ENCODE measurements at places on chromosomes 6 and 20.

- DNase-seq: no peak
Measured at GRCh38 chr20:47309806-47310426, 46.6 kb downstream of the ZMYND8 start.

- no peak for DNase-seq
Measured at GRCh38 chr6:167276772-167277533, 14.2 kb upstream of the UNC93A start.

- DNase-seq: no peak
Measured at GRCh38 chr20:45014671-45015415, 48.5 kb downstream of the STK4 start.

GRCh38 chr6:105211831-105212230 is 32.0 kb upstream of the POPDC3 start:
- no peak for DNase-seq

DNA sequence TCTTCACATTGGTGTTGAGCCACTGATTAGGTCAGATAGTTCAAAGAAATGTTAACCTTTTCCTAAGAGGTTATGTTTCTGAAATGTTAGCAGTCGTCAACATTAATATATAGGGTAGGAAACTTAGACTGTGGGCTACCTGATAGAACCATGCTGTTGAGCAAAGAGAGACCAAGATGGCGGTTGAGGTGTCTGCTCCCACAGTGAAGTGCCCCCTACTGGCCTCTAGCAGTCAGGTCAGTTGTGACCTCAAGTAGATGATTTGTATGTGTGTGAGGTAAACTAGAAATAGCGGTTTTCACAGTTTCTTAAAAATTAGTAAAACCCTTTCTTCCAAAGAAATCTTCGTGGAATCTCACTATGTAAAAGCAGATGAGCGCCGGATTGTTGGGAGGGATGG is 40.3 kb downstream of the MTHFD1L start:
- no peak for DNase-seq

GRCh38 chr20:56592211-56592610 is 36.9 kb upstream of the TFAP2C start:
- no peak for DNase-seq

DNA sequence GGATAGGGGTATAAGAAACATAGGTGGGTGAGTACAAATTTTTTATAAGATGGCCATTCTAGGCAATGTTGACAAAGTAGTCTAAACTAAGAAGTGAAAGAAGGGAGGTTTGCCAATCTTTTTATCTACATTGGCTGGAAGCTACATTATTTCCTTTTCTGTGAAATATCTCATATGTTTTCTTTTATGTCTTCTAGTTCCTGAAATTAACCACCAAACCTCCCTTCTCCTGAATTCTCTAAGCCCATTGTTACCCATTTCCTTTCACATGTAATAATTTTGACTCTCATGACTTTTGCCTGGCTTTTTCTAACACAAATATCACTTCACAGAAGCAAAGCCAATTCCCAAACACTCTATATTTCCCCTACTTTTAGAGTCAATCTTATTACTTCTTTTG is 496.2 kb upstream of the JAG1 start:
- no peak for DNase-seq

- DNase-seq: peak; percentile 15
Measured at GRCh38 chr6:43355862-43356590, 13.4 kb downstream of the ZNF318 start.

DNA sequence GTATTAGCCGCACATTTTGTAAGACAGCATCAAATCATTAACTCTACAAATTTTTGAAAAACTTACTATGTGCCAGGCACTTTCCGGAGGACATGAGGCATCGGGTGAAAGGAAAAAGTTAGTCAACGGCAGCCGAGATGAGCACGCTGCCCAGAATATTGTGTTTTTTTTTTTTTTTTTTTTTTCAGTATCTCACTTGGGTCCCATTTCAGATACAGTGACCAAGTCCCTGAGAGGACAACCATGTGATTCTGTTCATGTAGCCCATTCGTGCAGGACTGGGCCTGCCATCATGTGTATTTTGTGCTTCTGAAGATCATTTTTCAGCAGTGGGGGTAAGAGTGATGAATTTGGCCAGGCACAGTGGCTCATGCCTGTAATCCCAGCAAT is 1.3 kb downstream of the SLA2 start:
- DNase-seq: no peak

DNA sequence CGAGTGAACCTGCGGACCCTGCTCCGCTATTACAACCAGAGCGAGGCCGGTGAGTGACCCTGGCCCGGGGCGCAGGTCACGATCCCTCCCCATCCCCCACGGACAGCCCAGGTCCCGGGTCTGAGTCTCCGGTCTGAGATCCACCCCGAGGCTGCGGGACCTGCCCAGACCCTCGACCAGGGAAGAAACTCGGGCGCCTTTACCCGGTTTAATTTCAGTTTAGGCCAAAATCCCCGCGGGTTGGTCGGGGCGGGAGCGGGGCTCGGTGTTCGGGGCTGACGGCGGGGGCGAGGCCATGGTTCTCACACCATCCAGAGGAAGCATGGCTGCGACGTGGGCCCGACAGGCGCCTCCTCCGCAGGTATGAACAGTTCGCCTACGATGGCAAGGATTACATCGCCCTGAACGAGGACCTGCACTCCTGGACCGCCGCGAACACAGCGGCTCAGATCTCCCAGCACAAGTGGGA is 46.9 kb upstream of the TRIM26 start:
- DNase-seq: peak; percentile 13

- no peak for DNase-seq
Measured at GRCh38 chr6:167973148-167973885, 24.2 kb upstream of the KIF25 start.

DNA sequence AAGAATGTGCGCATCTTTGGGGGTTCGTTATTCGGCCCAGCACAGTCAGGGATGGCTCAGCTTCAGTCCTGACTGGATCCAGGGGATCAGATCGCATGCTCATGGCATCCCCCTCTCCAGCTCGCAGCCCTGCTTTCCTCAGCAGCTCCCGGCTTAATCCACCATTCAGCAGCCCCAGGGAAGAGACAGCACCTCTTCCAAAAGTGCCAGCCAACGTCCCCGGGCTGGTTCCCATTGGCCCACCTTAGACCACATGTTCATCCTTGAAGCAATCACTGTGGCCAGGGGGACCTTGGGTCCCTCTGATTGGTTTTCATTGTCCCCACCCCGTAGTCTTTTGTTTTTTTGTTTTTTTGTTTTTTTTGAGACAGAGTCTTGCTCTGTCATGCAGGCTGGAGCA is 188.7 kb downstream of the ZMYND8 start:
- DNase-seq: no peak

DNA sequence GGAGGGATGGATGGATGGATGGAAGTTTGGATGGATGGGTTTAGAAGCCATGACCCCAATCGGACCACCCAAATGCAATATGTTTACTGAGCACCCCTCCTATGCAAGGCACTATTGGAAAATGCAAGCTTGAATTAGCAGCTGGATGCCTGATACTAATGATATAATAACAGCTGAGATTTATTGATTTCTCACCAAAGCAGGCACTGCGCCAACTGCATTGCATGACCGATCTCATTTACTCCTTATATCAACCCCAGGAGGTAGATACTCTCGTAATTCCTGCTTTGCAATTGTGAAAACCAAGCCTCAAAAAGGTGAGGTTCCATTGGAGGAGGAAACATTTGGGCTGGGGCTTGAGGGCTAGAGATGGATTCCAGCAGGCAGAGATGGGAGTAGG is 89.7 kb downstream of the KCNB1 start:
- no peak for DNase-seq

GRCh38 chr20:4281258-4282055 is 266.1 kb upstream of the RNF24 start:
- no peak for DNase-seq

DNA sequence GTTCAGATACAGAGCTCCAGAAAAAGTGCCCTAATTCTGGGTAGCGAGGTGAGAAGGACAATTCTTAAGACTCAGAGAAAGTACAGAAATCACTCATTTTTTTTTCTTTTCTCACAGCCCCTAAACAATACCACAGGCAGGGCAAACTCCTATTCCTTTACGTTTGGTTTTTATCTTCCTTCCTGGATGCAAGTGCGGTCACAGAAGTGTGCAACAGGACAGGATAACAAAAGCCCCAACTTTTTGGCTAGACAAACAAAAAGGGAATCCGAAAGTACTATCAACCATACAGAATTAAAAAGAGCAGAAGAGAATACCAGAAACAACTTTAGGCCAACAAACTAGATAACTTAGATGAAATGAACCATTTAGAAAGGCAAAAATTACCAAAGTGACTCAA is 18.4 kb upstream of the BEND6 start:
- no peak for DNase-seq

GRCh38 chr6:102660303-102660702 is 1266.8 kb downstream of the GRIK2 start:
- DNase-seq: no peak

DNA sequence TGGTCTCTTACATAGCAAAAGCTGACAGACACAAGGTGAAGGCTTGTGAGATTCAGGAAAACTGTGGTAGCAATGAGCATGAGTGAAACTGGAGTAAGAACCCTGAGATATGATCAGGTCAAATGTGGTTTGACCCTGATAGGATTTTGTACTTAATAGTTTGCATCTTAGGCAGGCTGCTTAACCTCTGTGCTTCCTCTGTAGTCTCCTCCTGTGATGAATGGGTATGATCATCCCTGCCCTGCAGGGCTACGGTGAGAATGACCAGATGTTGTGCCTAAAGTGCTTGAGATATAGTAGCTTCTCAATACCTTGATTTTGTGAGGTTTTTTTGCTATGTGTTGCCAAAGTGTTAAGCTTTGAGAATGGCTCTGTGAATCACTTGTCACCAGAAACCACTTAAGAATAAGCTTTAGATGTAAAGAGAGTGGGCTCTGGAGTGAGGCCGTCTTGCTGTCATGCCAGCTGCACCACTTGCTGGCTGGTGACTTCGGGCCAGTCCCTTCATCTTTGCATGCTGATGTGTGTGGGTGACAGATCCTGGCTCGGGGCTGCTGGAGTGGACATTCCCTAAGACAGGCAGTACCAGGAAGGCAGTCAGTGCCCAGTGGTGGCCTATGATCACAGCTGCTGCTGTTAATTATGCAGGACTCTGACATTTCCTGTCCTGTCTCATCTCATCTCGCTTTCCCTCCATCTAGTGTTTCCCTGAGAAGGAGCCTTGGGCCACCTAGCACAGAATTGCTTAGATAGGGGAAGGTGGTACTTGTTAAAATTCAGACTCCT is 254.7 kb downstream of the NFATC2 start:
- DNase-seq: no peak

DNA sequence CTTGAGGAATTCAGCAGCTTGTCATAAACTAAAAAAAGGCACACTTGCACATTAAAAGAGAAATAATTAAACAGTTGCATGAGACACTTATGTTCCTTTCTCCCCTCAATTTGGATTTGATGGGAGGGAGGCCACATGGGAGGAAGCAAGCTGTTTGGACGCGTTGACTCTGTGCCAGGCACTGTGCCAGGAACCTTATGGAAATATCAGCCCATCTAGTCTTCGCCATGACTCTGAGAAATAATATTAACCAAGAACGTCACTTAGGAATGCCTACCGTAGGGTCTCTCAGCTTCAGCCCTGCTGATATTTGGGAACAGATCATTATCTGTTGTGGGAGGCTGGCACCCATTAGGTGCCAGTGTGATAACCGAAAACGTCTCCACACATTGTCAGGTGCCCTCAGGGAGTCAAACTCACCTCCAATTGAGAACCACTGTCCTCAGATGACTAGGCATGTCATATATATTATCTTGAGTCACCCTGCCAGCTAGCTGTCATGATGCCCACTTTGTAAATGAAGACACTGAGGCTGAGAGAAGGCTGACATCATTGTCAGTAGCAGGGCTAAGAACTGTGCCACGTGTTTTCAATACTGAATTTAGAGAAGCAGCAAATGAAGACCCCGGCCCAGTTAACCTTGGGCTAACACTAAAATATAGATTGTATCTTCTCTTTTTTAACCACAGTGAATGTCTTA is 36.1 kb downstream of the EYA2 start:
- DNase-seq: no peak

DNA sequence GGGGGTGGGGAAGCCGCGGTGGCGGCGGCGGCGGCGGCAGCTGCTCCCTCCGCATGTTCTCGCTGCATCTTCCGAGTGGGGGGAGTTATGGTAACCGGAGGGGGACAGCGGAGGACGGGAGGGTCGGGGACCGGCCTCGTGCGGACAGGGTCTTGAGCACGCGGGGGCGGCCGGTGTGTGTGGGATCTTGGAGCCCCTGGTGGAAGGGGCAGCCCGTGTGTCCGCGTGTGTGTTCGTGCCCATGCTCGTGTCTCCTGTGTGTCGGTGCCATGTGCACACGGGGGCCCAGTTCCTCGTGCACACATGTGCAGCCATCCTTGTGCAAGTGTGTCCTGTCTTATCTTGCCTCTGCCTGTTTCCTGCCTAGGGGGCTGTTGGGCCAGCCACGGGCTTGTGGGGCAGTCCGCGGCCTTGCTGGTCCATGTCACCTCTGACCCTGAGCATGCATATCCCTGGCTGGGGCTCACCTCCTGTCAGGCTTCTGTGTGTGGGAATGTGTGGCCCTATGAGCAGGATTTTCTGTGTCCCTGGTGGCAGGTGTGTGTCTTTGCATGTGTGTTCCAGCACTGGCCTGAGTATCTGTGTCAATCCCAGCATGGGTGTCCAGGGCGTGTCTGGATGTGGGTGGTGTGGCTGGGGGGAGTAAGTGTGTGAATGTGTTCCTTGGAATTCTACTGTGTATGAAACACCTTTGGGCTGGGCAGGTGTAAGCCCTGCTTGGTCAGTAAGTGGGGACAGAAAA is 8.5 kb downstream of the SYNGAP1 start:
- no peak for DNase-seq

DNA sequence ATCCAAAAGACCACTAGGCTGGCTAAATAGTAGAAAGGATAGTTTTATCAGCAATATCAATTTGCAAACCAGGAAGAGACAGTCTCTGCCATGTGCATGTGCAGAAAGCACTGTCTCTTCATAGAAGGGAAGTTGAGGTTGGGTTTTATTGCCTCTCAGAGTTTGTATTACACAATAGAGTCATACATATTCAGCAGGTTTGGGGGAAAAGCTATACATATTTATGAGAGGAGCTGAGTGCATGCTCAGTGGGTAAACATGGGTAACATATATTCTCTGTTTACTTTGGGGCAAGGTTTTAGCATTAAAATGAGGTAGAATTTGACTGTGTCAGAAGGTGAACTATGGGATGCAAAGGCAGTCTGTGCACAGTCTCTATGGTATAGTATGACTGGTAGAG is 14.9 kb downstream of the TMEM170B start:
- DNase-seq: no peak

GRCh38 chr6:34597605-34598353 is 41.6 kb upstream of the SPDEF start:
- no peak for DNase-seq

- DNase-seq: no peak
Measured at GRCh38 chr6:134021396-134022122, 30.9 kb downstream of the SLC2A12 start.

DNA sequence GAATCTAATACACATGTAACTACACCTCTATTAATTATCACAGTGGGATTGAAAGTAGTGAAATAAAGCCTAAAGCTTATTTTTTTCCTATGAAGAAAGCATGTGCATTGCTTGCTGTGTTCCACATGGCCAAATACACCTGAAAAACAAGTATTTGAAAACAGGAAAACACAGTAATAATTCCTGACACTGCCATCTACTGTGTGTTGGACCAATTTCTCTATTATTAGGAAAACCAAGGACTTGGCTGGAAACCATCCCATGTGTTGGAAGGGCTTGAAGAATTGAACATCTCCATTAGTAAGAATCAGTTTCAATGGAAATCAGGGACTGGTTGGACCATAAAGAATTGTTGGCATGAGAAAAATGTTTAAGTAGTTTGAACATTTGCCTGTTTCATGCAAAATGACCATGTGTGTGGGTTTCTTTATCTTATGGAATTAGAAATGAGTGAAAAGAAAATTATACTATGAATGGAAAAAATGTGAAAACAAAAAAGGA is 124.1 kb downstream of the PHF3 start:
- DNase-seq: no peak

- DNase-seq: peak; percentile 60
Measured at GRCh38 chr20:54475334-54476168, at the start of gene DOK5. Gene DOK5 (plus strand): TSS chr20:54475593. CDS start chr20:54475947, 354 bp downstream.
